ENCODE measurements at places on chromosomes 7 and 10.
A peak's percentile ranks its signal among the peaks of the same experiment; 100 is the strongest.

DNA sequence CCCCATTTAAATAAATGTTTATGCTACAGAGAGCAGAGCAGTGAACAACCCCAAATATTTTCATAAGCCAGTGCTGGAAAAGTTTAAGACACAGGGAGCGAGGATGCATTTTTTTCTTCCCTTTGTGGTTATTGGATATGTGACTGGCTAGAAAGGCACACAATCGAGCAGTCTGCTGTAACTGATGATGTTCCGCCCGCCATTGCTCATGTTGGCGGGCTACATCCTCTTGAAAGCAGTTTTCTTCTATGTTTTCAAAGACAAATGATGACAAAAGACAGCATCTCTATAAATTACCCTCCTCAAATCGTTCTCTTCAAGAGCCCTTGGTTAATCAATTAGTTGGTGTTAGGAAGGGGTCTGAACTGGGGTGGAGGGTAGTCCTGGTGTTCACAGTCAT, 269.8 kb downstream of the SKAP2 start:
- DNase-seq: no peak

- no peak for DNase-seq
These were observed 26.9 kb upstream of the AMZ1 start for GRCh38 chr7:2661096-2661449.

DNA sequence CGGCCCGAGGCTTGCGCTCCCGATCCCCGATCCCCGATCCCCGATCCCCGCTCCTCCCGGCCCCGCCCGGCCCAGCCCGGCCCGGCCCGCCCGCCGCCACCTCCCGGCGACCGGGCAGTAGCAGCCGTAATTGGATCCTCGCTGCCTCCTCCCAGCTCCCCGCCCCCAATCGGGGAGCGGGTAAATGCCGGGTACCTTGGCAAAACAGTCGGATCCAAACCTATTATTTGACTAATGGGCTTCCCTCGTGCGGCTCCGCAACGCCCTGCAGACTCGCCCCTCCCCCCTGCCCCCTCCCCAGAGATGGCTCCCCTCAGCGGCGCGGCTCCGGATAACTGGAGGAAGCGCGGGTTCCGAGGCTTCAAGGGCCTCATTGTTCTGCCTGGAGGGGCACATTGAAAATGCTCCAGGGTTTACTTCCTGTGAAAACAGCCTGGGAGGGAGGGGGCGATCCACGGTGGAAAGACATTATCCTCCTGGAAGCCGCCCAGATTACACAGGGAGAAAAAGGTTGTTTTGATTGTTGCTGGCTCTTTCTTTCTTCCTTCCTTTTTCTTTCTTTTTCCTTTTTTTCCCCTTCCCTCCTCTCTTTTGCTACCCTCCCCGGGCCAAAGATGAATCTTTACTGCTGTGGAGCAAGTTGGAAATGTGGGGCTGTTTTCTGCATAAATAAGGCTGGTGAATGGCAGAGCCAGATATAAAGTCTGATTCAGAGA, 94.7 kb upstream of the ZMIZ1 start:
- DNase-seq: peak; percentile 26

- DNase-seq: no peak
These were observed 31.5 kb upstream of the GRB10 start for GRCh38 chr7:50814166-50814565.

DNA sequence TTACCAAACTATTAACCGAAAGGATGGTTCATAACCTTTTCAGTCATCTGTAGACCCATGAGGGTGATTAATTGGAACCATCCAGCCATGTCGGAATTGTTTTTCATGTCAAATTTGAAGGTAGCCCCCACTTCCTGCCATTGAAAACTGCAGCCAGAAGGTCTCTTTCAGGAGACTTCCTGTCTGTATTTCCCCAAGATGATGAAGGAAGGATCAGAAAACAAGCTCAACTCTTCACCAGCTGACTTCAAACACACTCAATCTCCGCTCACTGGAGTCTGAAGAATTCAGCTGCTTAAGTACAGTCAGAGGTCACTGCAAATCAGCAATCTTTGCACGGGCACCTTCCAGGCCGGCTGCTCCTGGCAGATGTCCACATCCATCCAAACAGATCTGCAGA, 291.7 kb upstream of the NPVF start:
- no peak for DNase-seq

DNA sequence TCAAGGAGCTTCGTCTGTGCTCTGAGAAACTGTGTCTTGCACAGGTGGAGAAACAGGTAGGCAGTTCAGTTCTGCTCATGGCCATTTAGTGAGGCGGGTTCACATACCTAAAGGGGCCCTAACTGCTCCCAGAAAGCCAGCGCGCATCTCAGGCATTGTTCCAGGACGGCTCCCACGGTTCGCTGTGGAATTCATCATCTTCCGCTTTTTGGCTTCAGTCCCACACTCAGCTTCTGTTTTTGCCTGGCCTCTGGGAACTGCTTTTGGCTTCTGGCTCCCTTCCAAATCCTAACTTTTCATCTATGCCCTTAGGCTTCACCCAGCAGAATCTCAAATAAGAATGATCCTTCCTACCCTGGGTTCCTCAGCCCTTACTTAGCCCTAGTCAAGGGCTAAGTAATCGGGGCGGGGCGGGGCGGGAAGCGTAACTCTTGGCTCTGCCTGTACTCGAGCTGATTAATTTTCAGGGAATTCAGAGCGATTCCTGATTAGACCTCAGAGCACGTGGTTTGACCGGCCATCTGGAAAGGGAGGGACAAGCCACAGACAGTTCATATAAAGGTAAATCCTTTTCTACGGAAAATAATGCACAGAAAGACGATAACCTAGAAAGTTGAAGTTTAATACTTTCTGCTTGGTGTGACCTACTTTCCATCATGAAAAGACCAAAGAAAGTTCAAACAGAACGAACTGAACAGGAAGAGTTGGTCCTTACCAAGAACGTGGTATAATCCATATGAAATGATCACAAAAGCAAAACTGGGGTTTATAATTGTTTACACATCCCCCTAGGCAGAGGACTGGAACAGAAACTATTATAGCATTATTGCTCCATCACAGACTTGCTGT, 105.7 kb downstream of the ST8SIA6 start:
- DNase-seq: no peak

- DNase-seq: no peak
These were observed 72.1 kb upstream of the NANOS1 start for GRCh38 chr10:118957443-118957825.

GRCh38 chr7:19674266-19674960, 34.4 kb downstream of the POLR1F start:
- no peak for DNase-seq

- DNase-seq: no peak
These were observed 62.4 kb downstream of the ARHGAP12 start for GRCh38 chr10:31866118-31866670.

GRCh38 chr10:63637901-63638327, 116.7 kb downstream of the REEP3 start:
- DNase-seq: no peak

DNA sequence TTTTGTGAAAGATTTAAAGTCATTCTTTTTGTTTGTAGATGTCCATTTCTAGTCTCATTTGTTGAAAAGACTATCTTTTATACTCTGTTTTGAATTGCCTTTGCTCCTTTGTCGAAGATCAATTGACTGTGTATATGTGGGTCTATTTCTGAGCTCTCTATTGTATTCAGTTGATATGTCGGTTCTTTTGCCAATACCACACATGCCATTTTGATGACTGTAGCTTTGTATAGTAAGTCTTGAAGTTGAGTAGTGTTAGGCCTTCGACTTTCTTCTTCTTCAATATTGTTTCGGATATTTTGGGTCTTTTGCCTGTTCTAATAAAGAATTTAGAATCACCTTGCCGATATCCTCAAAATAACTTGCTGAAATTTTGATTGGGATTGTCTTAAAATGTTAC, 104.5 kb downstream of the CCSER2 start:
- no peak for DNase-seq

DNA sequence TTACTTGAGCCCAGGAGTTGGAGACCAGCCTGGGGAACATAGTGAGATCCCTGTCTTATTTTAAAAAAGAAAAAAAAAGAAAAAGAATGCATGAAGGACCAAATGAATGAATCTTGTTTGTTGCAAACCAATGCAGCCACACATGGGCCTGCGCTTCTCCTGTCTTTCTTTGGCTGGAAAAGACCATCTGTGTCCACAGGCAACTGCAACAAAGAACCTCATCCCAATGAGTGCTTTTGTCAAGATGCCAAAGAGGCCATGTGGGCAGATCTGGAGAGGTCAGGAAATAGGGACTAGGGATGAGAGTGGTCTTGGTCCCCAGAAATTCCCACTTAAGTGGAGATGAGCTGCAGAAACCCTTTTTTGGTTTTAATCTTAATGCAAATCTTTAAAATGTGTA, 49.8 kb upstream of the DUSP5 start:
- DNase-seq: no peak

GRCh38 chr7:137276189-137276588, 67.3 kb downstream of the PTN start:
- no peak for DNase-seq

DNA sequence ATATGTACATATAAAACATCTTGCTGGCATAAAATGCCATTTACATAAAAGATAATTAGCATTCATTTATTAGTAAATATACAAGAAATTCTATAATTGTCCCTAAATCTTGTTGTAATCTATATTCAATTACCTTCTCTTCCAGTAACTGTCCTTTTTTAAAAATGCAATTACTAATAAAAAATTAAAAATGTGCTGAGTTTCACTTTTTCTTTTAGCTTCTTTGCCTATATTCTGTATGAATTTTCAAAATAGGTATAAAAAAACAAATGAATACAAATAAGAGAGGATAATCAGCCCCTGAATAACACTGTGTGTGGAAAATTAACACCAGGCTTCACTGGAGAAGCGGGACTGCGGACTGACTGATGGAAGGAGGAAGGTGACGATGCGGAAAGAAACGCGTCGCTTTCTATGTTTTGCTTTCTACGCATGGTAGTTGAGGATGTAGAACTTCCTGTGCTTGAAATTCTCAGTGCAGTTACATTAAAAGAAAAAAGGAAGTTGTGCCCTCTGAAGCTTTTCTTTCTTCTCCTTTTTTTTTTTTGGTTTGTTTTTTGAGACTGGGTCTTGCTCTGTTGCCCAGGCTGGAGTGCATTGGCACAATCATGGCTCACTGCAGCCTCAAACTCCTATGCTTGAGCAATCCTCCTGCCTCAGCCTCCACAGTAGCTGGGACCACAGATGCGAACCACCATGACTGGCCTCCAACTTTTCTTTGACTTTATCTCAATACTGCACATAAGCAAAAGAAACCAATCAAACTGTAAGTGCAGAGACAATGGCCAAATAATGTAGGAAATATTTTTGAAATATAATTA, 7.4 kb upstream of the ZMYND11 start:
- DNase-seq: no peak

DNA sequence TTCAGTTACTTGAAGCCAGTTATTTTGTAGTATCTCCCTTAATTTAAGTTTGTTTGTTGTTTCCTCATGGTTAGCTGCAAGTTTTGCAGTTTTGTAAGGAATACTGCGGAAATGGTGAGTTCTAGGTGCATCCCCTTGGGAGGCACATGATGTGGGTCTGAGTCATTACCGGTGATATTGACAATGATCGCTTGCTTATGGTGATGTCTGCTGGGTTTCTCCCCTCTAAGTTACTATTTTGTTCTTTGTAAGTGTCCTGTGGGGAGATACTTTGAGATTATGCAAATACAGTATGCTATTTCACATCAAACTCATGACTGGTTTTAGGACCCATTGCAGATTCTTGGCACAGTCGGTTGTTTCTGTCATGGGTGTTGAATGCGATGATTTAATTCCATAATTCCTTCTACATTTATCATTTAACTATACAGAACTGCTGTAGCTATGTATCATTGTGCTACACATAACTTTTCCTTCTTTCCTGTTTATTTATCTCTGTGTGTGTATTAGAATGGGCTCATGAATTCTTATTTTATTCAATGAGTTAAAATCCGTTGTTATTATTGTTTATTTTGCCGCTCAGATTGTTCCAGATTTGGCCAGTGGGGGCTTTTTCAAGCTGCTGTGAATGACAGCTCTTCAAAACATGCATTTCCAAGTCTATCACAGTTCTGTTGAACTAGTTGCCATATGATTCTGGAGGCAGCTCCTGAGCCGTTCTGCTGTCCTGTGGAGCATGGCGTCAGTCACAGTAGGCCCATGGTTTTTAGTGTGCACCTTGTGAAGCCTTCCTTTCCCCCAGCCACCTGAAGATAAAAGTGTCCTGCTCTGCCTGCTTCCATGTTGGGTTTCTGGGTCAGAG, 18.4 kb downstream of the TSPAN14 start:
- no peak for DNase-seq

GRCh38 chr7:87146740-87147386, 5.4 kb upstream of the DMTF1 start:
- DNase-seq: no peak

DNA sequence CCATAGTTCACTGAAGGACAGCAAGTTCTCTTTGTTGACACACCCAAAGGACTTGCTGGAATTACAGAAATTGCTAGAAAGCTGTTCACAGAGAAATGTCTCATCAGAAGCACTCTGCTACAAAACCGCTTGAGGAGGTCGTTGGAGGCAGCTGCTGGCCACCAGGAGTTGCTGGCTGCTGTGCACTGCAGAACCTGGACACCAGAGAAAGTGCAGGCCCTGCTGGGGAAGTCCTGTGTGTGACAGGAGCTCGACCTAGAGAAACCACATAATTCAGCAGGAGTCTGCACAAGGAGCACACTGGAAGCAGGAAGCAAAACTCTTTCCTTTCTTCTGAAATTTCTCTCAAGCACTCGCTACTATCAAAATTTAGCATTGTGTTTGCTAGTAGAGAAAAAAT, 461.5 kb upstream of the GHITM start:
- no peak for DNase-seq

DNA sequence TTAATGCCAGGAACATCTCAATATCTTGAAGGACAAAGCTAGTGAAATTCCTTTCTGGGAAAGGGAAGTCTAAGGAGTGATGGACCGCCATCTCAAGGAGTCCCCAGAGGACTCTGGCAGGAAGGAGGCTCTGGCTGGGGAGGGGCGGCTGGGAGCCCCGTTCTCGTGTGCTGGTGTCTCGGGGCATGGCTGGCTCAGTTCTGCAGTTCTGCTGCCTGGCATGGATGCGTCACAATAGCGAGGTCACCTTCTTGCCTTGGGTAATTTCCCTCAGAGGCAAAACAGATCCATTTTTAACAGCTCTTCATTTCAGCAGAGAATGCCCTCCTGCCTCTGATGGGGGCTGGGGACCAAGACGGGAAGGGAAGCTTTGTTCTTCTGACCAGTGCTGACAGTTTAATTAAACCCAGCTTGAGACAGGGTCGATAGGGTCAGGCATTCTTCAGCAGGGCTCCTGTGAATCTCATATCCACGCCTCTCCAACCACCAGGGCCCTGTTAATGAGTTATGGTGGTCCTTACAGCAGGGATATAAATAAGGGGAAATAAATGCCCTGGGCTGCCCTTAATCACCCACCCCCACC, 35.7 kb downstream of the SLIT1 start:
- DNase-seq: no peak

DNA sequence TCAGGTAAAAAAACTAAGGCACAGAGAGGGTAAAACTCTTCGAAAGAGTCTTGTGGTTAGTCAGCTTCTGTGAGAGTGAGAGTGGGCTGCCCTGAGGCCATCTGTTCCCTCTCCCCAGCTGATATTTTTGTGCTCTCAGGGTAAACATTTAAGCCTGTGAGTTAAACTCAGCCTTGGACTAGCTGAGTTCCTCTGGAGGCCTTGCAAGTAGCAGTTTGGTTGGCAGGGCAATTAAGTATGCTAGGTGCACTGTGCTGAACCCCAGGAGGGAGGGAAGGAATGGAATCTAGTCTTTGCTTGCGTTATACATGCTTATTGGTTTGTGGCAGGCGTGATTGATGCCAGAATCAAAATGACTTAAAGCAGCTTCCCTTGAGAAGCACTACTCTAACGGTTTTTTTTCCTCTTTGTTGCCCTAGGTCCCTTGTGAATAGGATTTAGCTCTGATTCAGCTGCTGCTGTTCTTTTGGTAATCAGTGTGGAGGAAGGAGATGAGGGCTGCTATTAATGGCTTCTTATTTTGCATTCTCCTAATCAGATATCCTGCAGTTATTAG, 140.2 kb downstream of the AUTS2 start:
- no peak for DNase-seq
